Endodermal cell (in vitro differentiated cells): ENCODE measurements at places on chromosomes 7 and 10. TPM values are rescaled to one million over a fixed set of nuclear protein-coding genes. Genes with fewer than 3 reads are reported as not detected.

The SSMEM1 gene
- not detected in 3 replicates for total RNA-seq

GRCh38 chr10:84267503-84268126 lies 22.8 kb downstream of the RGR start:
- H3K4me3 ChIP-seq, result no peak overlapping the region
- DNase-seq, result peak; percentile 91
- peaks cover 9% of the 10 kb centered on the region for H3K4me1 ChIP-seq
- H3K27me3 ChIP-seq, result no peaks in the 10 kb centered on the region

DNA sequence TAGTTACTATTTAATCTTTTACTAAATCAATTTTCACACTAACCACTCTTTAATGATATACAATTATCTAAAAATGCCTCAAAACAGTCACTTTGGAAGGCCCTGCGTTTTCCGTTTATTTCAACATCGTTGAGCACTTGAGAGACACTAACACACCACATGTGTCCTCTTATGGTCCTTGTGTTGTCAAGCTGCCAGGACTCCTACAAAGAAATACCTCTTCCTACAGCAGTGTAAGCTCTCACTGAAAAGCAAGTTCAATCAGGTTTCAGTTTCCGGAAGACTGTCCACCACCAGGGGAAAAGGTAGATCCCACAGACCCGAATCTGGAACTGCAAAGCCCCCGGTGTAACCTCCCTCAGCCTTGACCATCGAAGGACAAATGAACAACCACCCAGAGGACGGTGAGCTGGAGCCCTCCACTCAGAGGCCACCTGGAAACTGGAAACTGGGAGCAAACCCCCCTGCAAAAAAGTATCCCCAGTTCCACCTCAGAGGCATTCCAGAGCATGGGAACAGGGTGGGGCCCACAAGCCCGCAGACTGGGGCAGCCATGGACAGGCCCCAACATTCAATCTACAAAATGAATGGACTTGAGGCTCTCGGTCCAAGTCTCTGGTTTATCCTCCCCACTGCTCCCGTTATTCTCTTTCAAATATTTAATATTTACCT lies 37.6 kb downstream of the KCNH2 start:
- no peak for DNase-seq
- H3K4me1 ChIP-seq, result no peaks in the 10 kb centered on the region
- H3K36me3 ChIP-seq, result no peaks in the 10 kb centered on the region
- no peaks in the 10 kb centered on the region for H3K27me3 ChIP-seq

DNA sequence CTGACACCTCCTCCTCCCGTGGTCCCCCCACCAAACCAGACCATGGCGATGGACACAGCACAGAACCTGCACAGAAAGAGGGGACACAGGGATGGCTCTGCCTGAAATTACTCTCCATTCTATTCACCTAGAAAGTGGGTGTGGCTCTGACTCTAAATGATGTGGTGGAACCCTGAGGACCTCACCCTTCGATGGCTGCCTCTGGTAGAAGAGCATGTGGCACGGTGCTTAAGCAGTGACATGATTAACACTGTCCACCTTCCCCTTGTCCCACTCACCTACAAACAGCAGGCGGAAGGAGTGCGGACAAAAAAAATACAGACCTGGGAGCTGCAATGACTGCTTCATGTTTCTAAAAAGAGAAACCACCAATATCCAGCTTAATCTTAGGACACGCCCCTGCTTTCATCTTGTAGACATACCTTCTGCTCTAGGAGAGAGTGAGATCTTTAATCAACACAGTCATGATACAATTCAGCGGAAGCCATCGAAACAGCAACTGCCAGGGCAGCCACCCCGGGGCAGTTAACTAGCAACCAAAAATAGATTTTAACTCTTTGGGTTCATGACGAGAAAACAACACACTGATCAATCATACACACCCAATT lies 11.4 kb downstream of the JCAD start:
- no peak overlapping the region for H3K4me3 ChIP-seq
- no peak for DNase-seq
- H3K27me3 ChIP-seq, result no peaks in the 10 kb centered on the region
- peaks cover 58% of the 10 kb centered on the region for H3K36me3 ChIP-seq
- no peak overlapping the region for H3K27ac ChIP-seq

DNA sequence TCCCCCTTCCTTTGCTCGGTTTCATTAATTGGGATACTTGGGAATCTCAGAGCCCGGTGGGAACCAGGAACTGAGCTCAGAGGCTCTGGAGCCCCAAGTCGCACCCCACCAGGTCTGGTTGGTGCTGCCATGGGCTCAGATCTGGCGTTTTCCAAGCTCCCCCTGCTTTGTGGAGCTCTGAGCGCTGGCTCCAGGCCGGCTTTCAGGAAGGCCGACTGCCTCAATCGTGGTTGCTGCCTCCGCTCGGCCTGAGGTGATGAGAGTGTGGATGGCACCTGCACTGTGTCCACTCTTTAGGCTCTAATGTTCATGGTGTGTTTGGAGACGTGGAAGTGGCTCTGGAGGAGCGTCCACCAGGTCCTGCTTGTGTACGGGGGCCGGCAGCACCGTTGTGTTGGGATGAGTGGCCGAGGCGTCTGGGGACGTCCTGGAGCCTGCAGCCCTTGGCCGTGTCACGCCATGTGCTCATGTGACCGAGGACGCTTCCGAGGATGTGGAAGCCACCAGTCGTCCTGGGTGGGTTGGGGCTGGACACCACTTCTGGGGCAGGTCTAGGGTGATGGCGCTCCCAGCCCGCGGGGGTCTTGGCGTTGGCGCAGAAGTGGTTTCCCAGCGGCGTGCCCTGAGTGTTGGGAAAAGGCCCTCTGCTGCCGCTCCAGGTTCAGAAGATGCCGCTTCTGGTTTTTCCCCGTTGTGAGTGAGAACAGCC lies 8.2 kb downstream of the INPP5A start:
- H3K27me3 ChIP-seq, result no peaks in the 10 kb centered on the region
- peak; percentile 41 for DNase-seq

- no peaks in the 10 kb centered on the region for H3K4me1 ChIP-seq
- no peaks in the 10 kb centered on the region for H3K36me3 ChIP-seq
- H3K4me3 ChIP-seq, result no peak overlapping the region
- H3K27ac ChIP-seq, result no peak overlapping the region
- H3K27me3 ChIP-seq, result no peaks in the 10 kb centered on the region
- DNase-seq, result no peak
These were observed 138.8 kb downstream of the SFMBT2 start for GRCh38 chr10:7272008-7272407.
